ENCODE measurements at places on chromosomes 5 and 9. TPM values are rescaled to one million over a fixed set of nuclear protein-coding genes. Genes with fewer than 3 reads are reported as not detected.

- H3K36me3 ChIP-seq = peaks cover 1% of the 10 kb centered on the region
- no peak overlapping the region for H3K27ac ChIP-seq
- no peak overlapping the region for H3K4me3 ChIP-seq
- no peak for DNase-seq
- no peaks in the 10 kb centered on the region for H3K27me3 ChIP-seq
These were observed 36.3 kb downstream of the SLC12A7 start for GRCh38 chr5:1075555-1075881.

DNA sequence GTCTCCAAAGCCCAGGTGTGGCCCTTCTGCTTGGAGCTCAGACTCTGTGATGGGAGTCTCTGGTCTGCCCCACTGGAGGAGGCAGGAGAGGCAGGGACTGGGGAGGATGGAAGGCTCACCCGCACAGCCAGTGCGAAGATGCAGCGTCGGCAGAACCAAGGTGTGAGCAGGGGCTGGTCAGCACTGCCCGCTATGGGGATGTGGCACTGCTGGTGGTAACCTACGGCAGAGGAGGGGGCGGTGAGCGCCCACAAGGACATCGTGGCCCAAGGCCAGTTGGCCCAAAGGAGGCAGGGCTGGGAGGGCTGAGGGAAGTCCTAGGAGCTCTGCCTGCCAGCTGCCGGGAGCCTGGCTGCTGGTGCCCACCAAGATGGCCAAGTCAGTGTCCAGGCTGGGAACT lies 7.3 kb downstream of the PHF19 start:
- peaks cover 19% of the 10 kb centered on the region for H3K36me3 ChIP-seq
- no peak for DNase-seq
- peak overlapping the region; percentile 40 for H3K27ac ChIP-seq
- no peak overlapping the region for H3K4me3 ChIP-seq
- peaks cover 10% of the 10 kb centered on the region for H3K4me1 ChIP-seq

DNA sequence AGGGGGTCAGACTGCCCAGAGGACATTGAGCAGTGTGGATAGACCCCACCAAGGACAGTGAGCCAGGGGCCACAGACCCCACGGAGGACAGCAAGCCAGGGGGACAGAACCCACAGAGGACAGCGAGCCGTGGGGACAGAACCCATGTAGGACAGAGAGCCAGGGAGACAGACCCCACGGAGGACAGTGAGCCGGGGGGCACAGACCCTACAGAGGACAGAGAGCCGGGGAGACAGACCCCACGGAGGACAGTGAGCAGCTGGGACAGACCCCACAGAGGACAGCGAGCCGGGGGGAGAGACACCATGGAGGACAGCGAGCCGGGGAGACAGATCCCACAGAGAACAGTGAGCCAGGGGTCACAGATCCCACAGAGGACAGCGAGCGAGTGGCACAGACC lies 3.4 kb upstream of the ZDHHC11 start:
- no peaks in the 10 kb centered on the region for H3K4me1 ChIP-seq
- H3K36me3 ChIP-seq = no peaks in the 10 kb centered on the region
- H3K4me3 ChIP-seq = no peak overlapping the region
- H3K27ac ChIP-seq = no peak overlapping the region
- no peak for DNase-seq

LRRC19 gene
- polyA plus RNA-seq = not detected
